ENCODE measurements at places on chromosomes 1 and 21.

- no peak for DNase-seq
Observed at GRCh38 chr1:51442616-51443015, 76.5 kb downstream of the EPS15 start.

- no peak for DNase-seq
Observed at GRCh38 chr1:8431019-8431418, 113.1 kb downstream of the SLC45A1 start.

- DNase-seq, result no peak
Observed at GRCh38 chr1:166808952-166809351, 30.3 kb upstream of the POGK start.

DNA sequence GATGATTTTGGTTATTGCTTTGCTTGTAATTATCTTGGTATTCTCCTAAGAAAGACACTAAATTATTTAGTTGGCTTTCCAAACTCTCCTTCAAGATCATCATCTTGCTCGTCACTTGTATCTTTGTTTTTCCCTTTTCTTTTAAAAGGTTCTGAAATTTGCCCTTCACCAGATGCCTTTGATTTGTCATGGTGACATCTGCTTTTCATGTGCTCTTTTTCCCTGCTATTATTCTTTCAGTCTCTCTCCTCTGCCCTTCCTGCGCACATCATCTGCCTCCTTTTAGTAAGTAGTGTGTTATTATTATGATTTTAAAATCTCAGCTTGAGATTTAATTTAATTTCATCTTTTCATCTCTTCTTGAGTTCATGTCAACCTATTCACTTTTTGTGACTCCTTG is 92.1 kb downstream of the BACH1 start:
- no peak for DNase-seq

- DNase-seq, result no peak
Observed at GRCh38 chr1:24403806-24404205, 9.8 kb downstream of the STPG1 start.

DNA sequence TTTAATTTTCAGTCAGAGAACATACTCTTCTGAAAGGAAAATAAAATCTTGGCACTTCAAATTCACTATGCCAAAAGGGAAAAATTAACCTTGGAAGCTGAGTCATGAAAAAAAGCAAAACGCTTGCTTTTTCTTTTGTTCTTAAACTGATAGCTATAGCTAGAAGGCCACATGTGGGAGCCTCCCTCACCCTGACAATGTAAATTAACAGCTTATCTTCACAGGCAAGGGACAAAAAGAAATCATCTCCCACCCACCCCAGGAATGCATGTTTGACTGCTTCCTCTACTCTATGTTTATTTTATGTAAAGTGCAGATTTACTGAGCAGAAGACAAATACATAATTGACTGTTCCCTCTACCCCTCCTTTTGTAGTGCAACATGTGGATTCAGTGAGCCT is 38.0 kb downstream of the EBNA1BP2 start:
- no peak for DNase-seq

DNA sequence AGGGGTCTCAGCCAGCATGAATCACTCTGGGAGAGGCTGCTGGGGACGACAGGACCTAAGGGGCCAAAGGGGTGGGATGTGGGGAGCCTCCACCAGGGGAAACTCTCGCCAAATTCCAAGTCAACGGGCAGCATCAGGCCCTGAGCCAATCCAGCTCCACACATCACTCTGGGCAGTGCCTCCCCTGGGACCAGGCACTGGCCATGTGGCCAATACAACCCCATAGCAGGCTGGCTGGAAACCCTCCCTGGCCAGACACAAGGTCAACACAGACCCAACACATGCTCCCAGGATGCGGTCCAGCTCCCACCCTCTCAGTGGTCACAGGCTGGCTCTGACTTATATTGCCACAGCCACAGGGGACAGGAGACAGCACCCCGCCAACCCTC is 60.0 kb downstream of the MEGF6 start:
- no peak for DNase-seq

GRCh38 chr1:108600504-108600903 is 40.6 kb downstream of the EEIG2 start:
- DNase-seq, result no peak

Measured in stimulated activated CD8-positive, alpha-beta memory T cell treated with anti-CD3 and anti-CD28 coated beads, Interleukin-4, amount 100 ng/mL, for 1 hour (primary cell).